ENCODE measurements at places on chromosomes 1 and 21. TPM values are rescaled to one million over a fixed set of nuclear protein-coding genes. Genes with fewer than 3 reads are reported as not detected.
A peak's percentile ranks its signal among the peaks of the same experiment; 100 is the strongest.

- DNase-seq: peak; percentile 85
- peaks cover 2% of the 10 kb centered on the region for H3K36me3 ChIP-seq
- peak overlapping the region; percentile 21 for H3K4me3 ChIP-seq
- H3K4me1 ChIP-seq: peaks cover 13% of the 10 kb centered on the region
- no peaks in the 10 kb centered on the region for H3K27me3 ChIP-seq
Measured at GRCh38 chr1:162003061-162003829, 20.4 kb downstream of the OLFML2B start.

DNA sequence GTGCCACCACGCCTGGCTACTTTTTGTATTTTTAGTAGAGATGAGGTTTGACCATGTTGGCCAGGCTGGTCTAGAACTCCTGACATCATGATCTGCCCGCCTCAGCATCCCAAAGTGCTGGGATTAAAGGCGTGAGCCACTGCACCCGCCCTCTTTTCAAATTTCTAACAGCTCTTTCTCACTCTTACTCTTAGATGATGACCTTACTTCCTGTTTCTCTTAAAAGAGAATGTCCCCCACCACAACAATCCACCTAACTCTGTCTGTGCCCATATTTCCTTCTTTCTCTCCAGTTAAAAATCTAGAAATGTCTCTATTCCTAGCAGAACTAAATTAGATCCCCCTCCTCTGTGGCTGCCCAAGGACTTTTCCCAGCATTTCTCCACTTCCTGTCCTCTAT, 46.6 kb upstream of the RGS2 start:
- no peaks in the 10 kb centered on the region for H3K27me3 ChIP-seq
- no peak overlapping the region for H3K4me3 ChIP-seq
- H3K4me1 ChIP-seq: no peaks in the 10 kb centered on the region
- no peak overlapping the region for H3K27ac ChIP-seq

DNA sequence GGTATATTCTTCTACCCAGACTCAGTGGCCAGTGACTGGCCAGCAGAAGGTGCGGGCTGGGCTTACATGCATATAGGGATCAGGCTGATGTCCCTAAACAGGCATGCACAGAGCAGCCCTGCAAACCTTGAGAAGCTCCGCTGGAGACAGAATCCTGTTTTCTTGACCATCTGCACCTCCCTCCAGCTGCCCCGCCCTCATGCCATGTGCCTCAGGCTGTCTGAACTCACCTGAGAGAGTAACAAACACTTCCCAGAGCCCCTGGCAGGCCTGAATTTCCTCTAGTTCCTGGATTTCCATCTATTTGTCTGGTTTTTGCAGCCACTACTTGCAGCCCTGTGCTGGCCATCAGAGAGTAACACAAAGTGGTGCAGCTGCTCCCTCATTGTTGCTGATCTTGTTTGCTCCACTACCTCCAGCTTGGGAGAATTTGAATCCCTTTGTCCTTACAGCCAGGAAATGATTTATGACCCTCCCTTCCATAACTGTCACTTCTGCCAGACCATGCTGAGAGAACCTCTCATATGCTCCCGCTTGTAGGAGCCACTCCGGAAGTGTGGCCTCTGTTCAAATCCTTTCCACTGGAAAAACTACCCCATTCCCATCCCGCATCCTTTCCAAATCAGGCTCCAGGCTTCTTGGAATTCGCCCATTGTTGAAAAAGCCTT, 113.6 kb downstream of the NMNAT2 start:
- DNase-seq: no peak
- no peak overlapping the region for H3K4me3 ChIP-seq
- no peaks in the 10 kb centered on the region for H3K27me3 ChIP-seq

GUCA2B gene
- total RNA-seq: not detected

Data from suprapubic skin (tissue), 4 donors.